ENCODE measurements at places on chromosomes 6 and 20.

DNA sequence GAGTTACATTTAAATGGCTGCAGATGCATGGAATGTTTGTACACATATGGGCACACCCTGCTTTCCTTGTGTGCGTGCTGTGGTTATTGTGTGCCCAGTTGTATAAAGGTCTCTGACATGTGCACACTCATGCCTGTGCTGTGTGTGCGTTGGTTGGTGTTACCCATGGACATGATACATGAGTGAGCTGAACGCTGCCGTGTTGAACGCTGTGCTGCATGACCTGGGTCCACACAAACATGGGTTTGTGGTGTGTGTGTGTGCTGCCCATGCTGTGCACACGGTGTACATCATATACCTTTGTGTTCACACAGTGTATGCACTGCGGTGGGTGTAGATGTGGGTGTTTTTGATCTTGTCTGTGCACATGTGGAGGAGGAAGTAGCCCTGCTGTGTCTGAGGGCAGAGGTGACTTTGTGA is 54.4 kb downstream of the TOX2 start:
- DNase-seq, result no peak

DNA sequence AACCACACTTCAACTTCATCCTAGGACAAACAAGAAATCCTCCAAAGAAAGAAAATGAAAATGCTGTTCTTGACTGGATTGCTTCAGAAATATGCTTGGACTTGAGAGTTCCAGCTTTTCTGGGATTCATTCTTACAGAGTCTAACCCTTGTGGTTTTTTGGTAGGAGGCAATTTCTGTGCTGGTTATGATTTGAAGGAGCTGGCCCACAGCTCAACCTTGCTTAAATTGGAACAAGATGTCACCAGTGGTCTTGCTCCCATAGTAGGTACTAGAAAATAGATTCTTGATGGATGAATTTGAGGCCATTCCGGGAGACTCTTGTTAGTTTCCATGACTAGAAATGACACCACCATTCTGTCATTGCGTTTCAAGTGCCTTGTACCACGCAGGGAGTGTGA is 54.3 kb upstream of the BMP6 start:
- no peak for DNase-seq

GRCh38 chr6:166423781-166424180 is 41.0 kb upstream of the MPC1 start:
- no peak for DNase-seq

- no peak for DNase-seq
These were observed 536.9 kb downstream of the KIF16B start for GRCh38 chr20:16036331-16036730.

GRCh38 chr20:57409316-57409671 is 18.1 kb downstream of the RBM38 start:
- DNase-seq, result no peak

DNA sequence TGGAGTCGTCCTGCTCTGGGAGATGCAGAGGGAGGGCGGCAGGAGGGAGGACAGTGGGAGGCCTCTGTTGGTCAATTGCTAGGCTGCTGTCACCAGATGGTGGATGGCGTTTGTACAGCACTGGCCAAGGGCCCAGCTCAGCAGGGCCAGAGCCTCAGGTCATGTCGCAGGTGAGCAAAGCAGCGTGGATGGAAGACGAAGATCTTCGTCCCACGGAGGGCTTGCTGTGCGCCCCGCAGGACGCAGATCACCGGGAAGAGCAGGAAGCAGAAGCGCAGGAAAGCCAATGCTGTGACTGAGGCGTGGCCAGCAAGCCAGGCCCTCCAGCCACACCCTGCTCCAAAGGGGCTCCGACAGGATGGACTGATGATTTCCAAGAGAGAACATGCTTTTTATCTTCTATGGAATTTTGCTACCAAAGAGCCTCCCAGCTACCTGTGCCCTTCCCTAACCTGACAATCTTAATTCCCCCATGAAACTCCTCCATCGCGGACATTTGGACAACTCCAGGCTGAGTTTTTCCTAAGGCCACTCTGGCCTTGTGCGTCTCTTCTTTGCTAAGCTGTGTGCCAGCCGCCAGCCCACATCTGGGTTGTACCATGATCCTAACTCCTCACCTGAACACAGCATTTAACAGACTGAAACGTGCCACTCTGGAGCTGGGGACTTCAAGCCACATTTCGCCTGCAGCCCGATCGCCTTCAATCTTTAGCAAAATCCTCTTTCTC is 3.5 kb upstream of the SLCO4A1 start:
- DNase-seq, result no peak

GRCh38 chr6:111973118-111973761 is 80.7 kb upstream of the CCN6 start:
- DNase-seq, result peak; percentile 83

DNA sequence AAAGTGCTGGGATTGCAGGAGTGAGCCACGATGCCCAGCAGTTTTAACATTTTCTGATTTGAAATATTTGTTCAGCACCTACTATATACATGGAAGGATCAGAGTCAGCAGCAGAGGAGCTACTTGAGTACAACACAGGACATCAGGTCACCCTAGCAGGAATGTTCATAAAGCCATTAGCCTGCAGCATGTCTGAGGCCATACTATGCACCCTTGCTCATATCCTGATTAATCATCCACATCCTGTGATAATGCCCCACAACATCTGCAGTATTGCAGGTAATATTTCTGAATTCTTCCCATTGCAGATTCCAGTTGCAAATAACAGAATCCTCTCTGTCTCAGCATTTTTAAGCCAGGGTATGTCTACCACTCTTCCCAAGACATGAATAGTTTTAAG is 171.0 kb upstream of the PRND start:
- DNase-seq, result no peak

DNA sequence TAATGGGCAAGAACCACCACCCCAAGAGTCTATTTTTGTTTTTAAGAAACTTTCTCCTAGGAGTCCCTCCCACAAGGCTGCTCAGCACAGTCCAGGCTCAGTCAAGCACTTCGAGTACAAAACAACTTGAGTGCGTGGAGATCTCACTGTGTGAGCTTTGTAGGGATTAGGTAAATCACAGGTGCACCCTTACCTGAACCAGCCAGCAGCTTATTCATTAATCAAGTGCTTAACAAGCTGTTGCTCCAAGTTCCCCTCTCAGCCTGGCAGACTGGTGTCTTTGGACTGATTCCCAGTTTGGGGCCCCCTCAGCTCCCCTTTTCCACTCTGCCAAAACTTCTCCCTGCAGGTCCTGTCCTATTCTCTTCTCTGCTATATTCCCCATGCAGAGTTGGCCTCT is 133.1 kb downstream of the LY86 start:
- no peak for DNase-seq

GRCh38 chr6:71388068-71388744 is 99.6 kb downstream of the OGFRL1 start:
- DNase-seq, result no peak

GRCh38 chr20:17943343-17943742 is 25.3 kb downstream of the SNX5 start:
- DNase-seq, result peak; percentile 22

DNA sequence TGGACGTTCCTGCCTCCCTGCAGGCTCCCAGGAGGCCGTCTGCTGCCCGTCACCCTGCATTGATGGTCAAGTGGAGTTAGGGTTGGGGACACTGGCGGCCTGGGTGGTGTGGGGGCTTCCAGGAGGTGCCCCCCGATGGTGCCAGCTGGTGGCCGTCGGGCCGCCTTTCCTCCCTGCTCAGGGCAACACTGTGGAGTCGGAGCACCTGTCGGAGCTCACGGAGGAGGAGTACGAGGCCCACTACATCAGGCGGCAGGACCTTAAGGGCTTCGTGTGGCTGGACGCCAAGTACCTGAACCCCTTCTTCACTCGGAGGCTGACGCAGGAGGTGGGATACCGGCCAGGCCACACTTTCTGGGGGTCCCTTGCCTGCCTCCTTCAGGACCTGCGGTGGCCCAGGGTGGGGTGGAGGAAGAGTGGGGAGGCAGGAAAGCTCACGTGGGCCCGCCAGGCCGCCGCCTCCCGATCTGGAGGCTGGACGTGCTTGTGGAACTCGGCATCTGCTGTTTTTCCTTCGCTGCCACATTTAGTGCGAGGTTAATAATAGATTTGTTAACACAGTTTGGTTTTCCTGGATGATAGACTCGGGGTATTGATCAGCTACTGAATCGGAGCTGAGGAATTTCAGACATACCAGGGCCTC is 28.6 kb downstream of the SPATA2 start:
- no peak for DNase-seq

DNA sequence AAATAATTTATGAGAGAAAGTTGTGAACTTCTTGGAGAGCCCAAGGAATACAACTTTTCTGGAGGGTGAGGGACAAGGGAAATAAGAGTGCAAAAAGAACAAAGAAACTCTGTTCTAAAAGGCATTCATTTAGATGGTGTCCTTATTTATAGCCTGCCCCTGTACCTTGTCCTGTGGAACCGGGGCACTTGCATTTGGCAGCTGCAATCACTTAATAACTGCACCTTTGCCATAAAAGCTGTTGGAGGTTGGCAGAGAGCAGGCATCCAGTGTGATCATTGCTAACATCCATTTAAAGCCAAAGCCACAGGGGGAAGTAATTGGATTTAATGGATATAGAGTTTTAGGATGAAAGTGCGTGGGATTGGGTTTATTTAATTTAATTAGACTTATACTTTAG is 50.8 kb upstream of the SGK1 start:
- DNase-seq, result no peak

DNA sequence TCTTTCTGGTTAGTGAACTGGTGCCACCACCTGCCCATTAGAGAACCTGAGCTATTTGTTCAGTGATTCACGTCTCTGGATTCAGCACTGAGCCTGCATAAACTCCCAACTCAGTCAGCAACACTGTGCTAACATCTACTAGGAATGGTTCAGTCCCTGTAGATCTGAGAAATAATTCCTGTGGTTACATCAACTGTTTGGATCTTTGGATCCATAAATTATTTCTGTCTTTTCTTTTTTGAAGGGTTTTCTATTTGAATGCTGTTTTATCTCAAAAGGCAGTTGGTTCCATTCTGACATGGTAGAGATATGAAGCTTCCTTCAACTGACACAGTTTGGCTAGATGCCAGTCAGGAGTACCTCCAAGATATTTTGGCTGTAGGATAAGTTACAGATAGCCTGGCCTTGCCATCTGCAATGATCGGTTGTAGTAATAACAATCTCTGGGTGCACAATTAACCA is 125.9 kb downstream of the TRMT11 start:
- no peak for DNase-seq

GRCh38 chr6:33118525-33119123 is 42.8 kb downstream of the HLA-DPB1 start:
- peak; percentile 72 for DNase-seq

- DNase-seq, result no peak
These were observed 9.5 kb downstream of the RPL10A start for GRCh38 chr6:35477551-35478179.

DNA sequence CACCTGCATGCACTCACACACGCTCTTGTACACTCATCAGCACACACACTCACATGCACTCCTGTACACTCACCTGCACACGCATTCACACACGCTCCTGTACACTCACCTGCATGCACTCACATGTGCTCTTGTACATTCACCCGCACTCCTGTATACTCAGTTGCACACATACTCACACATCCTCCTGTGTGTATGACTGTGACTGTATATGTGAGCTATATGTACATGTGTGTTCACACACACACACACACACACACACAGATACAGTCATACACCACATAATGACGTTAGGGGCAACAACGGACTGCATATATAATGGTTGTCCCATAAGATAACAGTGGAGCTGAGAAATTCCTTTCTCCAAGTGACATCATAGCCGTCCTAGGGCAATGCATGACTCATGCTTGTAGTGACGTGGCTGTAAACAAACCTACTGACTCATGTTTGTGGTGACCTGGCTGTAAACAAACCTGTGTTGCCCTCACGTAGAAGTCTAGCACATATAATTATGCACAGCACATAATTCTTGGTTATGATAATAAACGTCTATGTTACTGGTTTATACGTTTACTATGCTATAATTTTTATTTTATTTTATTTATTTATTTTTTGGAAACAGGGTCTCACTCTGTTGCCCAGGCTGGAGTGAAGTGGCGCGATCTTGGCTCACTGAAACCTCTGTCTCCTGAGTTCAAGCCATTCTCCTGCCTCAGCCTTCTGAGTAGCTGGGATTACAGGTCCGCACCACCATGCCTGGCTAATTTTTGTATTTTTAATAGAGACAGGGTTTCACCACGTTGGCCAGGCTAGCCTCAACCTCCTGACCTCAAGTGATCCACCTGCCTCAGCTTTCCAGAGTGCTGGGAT is 22.8 kb upstream of the TAF4 start:
- DNase-seq, result peak; percentile 23
